ENCODE measurements at places on chromosomes 2 and 18.
A peak's percentile ranks its signal among the peaks of the same experiment; 100 is the strongest.

GRCh38 chr18:45833846-45834245 is 8.4 kb downstream of the SIGLEC15 start:
- no peak for DNase-seq

- DNase-seq, result no peak
Observed at GRCh38 chr2:203786549-203787351, 80.3 kb downstream of the CD28 start.

DNA sequence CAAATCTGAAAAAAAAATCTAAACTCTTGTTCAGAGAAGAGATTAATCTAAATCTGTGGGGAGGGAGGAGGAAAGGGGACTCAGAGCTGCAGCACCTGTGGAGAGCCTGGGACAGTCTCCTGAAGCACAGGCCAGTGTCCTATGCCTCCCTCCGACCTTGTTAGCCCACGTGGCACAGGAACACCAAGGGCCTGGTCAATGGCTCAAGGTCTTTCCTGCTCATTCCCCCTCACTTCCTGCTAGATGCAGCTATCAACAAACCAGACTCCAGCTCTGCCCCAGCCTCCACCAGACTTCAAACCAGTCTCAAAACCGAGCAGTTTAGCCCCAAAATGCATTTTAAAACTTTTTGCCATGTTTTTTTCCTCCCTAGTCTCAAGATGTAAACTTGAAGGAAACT is 20.1 kb upstream of the SULT1C3 start:
- DNase-seq, result no peak

GRCh38 chr2:120176526-120176925 is 46.7 kb downstream of the TMEM185B start:
- DNase-seq, result no peak

GRCh38 chr2:86360776-86361175 is 23.4 kb upstream of the REEP1 start:
- DNase-seq, result no peak

DNA sequence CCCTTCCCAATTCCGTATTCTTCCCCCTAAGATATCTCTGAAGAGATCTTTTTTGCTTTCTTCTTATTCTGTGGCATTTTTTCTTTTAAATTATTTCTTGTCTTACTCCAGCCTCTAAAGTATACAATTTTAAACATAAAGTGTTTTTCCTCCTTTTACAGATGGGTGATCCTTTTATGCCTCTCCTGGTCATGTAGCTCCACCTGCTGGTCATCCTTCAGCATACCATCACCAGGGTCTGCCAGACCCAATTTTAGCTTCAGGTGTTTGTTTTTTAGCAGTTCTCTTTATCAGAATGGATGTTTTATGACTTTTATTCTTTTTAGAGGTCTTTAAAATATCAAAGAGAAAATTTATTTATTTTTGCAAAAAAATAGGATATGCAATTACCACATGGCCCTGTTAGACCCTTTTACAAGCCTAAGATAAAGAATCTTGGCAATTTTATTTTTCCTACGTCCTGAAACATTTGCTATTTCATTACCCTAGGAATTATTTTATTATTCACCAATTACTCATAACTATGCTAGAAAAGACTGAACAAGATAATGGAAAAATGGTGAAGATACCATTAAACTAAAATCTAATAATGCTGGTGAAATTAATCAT is 55.5 kb downstream of the PIGN start:
- peak; percentile 18 for DNase-seq

DNA sequence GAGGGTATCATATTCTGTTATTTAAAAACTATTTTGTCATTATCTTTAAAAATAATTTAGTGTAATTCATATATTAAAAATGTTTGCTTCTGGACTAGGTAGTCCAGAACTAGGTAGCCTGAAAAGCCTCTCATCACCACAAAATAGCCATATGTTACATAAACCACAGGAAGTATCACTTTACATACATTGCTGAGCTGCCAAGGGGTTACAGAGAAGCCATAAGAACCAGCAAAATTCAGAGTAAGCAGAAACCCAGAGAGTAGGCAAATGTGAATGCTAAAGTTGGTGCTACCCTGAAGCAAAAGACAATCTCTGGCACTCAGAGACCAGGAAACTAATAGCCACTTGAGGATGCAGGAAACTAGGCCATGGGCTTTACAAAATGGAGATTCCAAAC is 60.9 kb downstream of the LOXHD1 start:
- no peak for DNase-seq

- DNase-seq, result no peak
Observed at GRCh38 chr2:190794790-190795189, 85.8 kb upstream of the GLS start.

DNA sequence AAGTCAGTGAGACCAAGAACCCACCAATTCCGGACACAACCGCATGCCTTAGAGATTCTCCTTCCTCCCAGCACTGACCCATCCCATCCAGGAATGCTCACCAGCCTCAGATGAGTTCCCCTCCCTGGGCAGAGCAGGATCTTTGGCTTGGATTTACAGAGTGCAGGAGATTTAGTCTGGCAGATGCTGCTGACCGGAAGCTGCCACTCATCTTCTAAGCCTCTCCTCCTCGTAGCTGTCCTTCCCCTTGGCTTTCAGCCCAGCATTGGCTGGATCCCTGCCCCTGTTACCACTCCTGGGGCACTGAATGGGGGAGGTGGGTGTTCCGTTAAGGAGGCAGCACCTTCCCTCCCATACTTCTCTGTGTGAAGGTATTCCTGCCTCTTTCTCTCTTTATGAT is 53.2 kb downstream of the VWA3B start:
- no peak for DNase-seq

- no peak for DNase-seq
Observed at GRCh38 chr2:133053541-133053940, 383.5 kb upstream of the LYPD1 start.

- no peak for DNase-seq
Observed at GRCh38 chr18:47415881-47416280, 164.4 kb upstream of the SKOR2 start.

DNA sequence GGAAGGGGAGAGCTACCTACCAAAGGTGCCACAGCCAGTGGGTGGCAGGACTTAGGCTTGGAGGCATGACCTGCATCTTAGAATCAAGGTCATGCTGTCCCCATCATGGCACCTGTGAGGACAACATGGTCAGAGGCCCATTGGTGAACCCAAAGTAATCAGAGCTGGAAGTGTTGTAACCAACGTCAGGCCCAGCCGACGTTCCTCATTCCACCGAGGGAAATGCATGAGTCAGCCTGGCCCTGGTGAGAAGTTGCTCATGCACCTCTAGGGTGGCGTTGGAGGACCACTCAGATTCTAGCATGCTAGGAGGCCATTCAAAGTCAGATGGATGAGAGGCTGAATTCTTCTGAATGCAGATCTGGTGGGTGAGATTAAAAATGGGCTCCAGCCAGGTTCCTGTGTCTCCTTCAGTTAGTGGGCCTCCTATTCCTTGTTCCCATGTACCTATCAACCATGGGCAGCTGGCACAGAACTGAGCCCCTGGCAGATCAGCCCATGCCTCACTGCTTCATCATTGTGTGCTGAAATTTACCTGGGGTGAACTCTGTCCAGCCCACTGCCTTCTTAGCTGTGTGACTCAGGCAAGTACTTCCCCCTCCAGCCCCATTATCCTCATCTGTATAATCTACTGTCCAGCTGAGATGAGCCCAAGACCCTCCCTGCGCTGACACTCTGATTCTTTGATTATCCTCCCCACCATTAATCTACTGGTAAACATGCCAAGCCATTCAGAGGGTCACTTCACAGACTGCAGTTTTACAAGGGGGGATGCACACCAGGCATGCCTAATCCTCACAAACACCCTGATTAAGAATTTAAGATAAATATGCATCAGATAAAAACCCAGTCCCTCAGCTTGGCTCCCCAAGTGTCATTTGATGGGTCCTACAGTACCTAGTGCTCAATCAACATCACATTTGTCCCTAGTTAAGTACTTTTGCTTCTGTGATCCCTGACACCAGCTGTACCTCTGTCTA is 14.0 kb downstream of the SLC14A2 start:
- DNase-seq, result no peak

DNA sequence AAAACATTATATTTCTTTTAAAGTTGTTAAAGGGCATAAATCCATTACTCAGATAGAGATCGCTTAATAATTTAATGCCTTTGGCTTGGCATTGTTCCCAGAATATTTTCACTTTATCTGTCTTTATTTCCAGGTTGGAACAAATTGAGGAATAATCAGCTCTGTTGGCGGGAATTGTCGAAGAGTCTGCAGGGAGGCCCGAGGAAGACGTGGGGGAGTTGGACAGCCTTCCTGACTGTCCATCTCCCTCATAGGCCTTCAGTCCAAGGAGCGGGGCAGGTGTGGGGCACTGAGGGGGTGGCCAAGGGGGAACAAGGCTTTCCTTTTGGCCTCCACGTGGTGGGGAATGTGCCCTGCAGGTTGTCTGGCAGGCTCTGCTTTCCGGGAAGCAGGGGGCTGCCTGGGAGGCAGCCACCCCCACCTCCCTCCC is 179.6 kb downstream of the ZBTB7C start:
- peak; percentile 75 for DNase-seq

- no peak for DNase-seq
Observed at GRCh38 chr2:198134293-198134955, 330.0 kb downstream of the PLCL1 start.

- DNase-seq, result no peak
Observed at GRCh38 chr18:533995-534601, 33.6 kb upstream of the COLEC12 start.

DNA sequence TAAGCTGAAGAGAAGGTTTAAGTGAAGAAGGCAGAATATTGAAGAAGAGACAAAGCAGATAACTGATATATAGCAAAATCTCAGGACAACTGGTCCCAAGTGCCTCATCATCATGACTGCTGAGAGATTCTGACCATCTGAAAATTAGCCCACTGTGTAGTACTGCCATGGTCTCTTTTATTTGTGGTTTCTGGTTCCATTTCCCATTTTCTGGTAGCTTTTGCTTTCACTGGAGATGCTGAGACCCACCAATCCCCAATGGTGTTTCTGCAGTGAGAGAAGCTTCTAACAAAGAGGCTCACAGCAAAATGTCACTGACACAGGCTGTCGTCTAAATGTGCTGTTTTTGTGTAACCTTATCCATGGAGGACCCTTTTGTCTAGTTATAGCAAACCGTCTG is 79.5 kb downstream of the TMEM163 start:
- no peak for DNase-seq

DNA sequence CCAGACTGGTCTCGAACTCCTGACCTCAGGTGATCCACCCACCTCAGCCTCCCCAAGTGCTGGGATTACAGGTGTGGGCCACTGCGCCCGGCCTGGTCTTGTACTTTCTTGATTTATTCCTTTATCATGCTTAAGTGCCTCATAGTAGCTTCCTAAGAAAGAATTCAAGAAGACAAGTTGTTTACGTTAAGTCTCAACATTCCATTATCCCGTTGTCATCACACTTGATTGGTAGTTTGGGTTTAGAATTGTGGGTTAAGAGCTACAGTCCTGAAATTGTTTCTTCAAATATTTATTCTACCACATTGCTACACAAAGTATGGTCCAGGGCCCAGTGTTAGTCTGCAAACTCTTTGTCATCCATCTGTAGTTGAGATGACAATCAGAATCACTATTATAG is 194.0 kb downstream of the VWC2L start:
- no peak for DNase-seq

DNA sequence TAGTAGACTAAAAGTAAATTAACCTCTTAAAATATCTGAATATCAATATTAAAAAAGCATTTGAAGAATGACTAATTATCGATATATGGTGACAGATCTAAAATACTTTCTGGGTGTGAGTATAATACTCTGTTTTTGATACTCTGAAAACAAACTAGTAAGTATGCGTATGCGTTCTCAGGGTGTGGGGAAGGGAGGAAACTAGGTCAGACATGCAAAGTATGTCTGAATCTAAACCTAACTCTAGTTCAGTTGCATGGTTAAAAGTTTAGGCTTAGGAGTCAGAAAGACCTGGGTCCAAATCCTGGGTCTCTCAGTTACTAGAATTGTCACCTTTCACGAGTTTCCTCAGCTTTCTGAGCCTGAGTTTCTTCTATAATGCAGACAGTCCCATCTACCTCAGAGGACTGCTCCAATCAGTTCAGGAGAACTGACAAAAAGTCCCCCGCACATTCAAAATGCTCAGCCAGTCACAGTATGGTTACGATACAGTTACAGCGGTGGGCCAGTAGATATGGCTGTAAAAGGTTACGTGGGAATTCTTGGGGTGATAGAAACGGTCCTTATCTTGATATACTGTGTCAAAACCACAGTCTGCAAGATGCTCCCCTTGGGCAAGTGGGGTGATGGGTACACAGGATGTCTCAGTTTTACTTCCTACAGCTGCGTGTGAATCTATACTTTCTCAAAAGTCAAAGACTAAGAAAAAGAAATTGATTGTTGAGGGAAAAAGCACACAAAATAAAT is 29.2 kb downstream of the UNC50 start:
- DNase-seq, result no peak

DNA sequence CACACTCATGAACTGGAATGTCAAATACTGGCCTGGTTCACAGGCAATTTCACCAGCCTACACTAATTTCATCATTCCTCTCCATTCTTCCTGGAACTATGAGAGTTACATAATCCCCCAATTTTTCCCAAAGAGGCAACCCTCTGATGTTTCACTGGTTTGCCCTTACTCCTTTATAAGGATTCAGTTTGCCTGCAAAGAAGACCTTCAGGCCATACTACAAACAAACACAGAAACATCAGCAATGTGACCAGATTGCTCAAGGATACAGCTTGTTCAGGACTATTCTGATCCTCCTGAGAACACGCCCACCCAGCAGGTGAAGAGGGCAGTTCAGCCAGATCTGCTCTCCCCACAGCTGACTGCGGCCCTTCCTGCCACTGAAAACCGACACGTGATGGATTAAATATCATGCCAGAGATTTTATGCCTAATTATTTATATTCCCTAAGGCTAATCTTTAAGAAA is 215.5 kb downstream of the ETAA1 start:
- no peak for DNase-seq

- DNase-seq, result peak; percentile 56
Observed at GRCh38 chr2:235535423-235536130, 41.7 kb downstream of the AGAP1 start.

DNA sequence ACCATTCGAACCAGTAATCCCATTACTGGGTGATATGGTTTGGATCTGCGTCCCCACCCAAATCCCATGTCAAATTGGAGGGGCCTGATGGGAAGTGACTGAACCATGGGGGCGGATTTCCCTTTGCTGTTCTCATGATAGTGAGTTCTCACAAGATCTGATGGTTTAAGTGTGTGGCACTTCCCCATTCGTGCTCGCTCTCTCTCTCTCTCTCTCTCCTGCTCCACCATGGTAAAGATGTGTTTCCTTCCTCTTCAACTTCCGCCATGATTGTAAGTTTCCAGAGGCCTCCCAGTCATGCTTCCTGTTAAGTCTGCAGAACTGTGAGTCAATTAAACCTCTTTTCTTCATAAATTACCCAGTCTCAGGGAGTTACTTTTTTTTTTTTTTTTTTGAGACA is 62.6 kb downstream of the NBAS start:
- DNase-seq, result no peak

- no peak for DNase-seq
Observed at GRCh38 chr2:215283221-215283620, 28.6 kb upstream of the ATIC start.

GRCh38 chr2:30222636-30223360 is 8.5 kb upstream of the LBH start:
- no peak for DNase-seq

GRCh38 chr2:215929602-215930335 is 83.6 kb downstream of the MREG start:
- no peak for DNase-seq

GRCh38 chr18:10401521-10401920 is 52.9 kb upstream of the APCDD1 start:
- DNase-seq, result no peak
